ENCODE measurements at places on chromosomes 2 and 18.

DNA sequence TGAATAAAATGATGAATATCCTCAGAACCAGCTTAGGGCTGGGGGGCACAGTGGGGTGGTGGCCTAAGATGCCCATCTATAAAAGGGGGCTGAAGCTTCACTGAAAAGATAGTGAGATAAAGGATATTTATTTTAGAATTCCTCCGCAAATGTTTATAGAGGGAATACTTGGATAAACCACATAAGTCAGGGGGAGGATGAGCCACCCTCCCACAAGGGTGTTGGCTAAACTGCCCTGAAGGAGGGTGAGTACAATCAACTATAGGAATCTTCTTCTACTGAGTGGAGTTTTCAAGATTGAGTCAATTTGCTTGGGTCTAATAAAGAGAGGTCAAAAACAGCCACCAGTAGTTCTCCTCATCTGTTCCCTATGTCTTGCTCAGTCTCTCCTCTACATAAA is 114.5 kb upstream of the TANK start:
- no peak for DNase-seq

GRCh38 chr2:25109822-25110221 is 58.6 kb downstream of the POMC start:
- DNase-seq, result no peak

DNA sequence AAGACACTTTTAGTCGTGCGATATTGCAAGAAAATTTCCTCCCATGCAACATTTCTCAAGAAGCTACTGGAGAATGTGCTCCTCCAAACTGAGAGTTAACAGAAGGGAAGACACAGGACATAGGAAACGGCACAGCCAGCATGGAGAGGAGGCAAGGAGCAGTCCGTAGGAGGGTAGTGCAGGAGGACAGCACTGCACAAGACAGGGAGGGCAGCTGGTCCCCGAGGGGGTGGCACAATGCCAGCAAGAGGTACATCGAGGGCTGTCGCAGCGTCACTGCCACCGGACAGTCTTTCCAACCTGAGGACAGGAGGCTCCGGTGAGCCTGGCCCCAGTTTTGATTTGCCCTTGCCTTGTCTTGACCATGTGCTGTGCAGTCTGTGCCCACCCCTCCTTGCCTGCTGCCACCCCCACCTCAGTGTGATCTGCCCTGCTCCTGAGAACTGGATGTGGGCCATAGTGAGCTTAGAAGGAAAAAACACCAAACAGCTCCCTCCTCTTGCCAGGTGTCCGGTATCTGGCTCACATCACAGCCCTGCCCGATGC is 81.6 kb upstream of the LAPTM4A start:
- no peak for DNase-seq

DNA sequence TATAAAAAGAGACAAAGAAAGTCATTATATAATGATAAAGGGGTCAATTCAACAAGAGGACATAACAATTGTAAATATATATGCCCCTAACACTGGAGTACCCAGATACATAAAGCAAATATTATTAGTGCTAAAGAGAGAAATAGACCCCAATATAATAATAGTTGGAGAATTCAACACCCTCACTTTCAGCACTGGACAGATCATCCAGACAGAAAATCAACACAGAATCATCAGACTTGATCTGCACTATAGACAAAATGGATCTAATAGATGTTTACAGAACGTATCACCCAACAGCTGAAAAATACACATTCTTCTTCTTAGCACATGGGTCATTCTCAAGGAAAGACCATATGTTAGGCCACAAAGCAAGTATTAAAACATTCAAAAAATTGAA is 31.7 kb downstream of the CLHC1 start:
- no peak for DNase-seq

GRCh38 chr18:8424917-8425725 is 184.1 kb upstream of the RAB12 start:
- DNase-seq, result no peak

DNA sequence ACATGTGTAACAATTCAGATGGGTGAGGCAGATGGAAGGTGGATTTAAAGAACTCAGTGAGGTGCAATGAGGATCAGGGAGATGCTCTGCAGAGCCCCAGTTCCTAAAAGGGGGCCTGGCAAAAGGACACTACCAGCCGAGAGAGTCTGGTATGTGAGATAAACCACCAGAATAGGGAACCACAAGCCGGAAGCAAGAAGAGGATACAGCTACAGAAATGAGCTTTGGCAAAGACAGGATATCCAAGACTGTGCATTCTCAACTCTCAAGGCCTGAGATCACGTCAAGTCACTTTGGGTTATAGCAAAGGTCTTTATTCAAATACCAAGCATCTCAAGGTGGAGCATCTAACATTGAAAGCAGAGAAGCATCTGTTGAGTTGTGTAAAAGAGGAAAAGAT is 293.5 kb downstream of the ARHGAP15 start:
- no peak for DNase-seq

GRCh38 chr2:216343221-216343980 is 28.9 kb downstream of the MARCHF4 start:
- DNase-seq, result no peak

- no peak for DNase-seq
These were observed 138.5 kb upstream of the SLC35G4 start for GRCh38 chr18:11470941-11471340.

DNA sequence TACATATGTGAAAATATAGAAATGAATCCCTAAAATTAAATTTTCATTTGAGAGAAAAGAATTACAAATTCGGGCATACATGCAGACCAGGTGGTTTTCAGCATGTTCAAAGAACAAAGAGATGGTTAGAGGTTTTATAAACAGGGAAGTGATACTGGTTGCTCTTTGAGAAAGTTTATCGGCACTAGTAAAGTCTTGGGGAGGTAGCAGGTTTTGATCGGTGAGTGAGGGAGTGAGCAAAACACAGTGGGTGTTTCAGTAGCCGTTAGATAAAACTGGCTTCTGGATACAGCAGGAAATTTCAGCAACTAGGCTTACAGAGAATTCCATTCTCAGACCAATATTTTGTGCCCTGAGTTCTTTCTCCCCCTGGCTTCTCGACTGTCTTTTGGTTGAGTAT is 51.1 kb downstream of the DSC3 start:
- no peak for DNase-seq

All from NCI-H187 (cell line).